Central memory CD4-positive, alpha-beta T cell (primary cell): ENCODE measurements at places on chromosomes 3 and 15.

GRCh38 chr3:177618873-177619733 is 421.8 kb upstream of the TBL1XR1 start:
- no peak for DNase-seq

- no peak for DNase-seq
These were observed 175.4 kb upstream of the LINGO1 start for GRCh38 chr15:77808075-77808474.

GRCh38 chr3:53320697-53321096 is 26.6 kb downstream of the DCP1A start:
- no peak for DNase-seq

GRCh38 chr3:1404270-1404962 is 311.6 kb downstream of the CNTN6 start:
- DNase-seq: no peak

- DNase-seq: no peak
These were observed 134.1 kb upstream of the MEF2A start for GRCh38 chr15:99431661-99432091.

DNA sequence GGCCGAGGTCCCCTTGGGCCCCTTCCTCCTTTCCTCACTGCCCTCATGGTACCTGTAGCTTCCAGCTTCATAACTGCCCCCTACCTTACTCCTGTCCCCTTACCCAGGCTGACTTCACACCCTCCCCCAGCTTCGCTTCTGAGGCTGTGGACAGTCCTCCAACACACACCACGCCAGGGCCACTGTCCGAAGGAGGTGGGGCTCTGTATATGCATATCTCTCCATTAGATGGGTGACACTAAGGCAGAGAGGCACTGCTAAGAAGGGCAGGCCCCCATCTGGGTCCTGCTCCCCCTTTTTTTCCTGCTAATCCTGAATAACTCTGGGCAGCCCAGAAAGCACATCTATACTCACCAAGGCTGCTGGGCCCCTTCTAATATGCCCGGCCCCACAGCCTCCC is 1.0 kb upstream of the COL7A1 start:
- no peak for DNase-seq

DNA sequence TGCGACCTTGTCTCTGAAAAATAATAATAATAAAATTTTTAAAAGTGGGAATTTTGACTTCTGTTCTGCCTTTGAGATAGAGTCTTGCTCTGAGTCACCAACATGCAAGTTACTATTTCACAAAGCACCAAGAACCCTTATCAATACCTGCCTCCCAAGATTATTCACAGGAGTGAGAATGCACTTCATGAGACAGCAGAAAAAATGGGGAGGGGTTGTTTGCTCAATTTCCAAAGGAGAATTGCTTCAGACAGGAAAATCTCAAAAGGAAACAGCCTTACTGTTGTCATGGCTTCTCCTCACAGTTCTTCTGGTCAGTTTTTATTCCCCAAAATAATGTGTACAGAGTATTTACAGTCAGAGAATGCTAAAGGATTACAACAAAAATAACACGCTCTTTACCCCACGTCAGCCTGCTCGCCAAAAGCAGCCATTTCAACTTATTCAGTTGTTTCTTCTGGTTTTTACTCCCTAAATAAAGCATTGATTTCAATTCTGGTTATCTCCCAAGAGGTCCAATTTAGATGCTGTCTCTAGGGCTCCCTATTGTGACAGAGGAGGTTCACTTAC is 89.0 kb downstream of the PPCDC start:
- DNase-seq: no peak

DNA sequence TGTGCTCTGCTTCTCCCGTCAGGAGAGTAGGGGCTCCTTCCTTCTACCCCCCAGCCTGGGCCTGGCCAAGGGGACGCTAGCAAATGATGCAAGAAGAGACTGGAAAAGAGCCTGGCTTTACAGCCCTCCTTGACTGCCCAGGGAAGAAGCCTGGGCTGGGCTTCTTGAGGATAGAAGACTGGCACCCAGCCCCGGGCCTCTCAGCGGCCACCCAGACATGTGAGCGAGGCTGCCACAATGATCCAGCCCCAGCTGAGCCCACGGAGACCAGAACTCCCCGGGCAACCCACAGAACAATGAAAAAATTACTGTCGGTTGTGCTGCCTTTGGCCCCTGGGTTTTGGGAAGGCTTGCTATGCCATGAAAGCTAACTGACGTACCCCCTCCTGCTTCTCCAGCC is 100.6 kb upstream of the PRR20G start:
- no peak for DNase-seq

DNA sequence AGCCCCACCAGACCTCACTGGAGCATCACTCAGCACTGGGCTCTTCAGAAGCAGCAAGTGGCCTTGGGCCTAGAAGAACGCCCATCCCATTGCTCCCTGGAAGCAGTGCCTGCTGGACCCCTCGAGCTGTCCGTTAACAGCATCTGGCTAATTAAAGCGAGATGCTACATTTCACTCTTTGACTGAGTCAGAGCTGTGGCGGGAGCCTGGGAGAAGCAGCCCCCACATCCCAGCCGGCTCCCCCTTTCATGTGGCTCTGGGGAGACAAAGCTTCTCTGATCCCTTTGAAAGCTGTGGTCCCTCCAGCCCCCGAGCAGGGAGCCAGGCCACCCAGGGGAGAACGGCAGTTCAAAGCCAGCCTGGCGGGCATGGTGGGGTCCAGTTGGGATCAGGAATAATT is 103.7 kb downstream of the MEGF11 start:
- DNase-seq: no peak
